GM12878 (cell line): ENCODE measurements at places on chromosomes 5 and 9.

DNA sequence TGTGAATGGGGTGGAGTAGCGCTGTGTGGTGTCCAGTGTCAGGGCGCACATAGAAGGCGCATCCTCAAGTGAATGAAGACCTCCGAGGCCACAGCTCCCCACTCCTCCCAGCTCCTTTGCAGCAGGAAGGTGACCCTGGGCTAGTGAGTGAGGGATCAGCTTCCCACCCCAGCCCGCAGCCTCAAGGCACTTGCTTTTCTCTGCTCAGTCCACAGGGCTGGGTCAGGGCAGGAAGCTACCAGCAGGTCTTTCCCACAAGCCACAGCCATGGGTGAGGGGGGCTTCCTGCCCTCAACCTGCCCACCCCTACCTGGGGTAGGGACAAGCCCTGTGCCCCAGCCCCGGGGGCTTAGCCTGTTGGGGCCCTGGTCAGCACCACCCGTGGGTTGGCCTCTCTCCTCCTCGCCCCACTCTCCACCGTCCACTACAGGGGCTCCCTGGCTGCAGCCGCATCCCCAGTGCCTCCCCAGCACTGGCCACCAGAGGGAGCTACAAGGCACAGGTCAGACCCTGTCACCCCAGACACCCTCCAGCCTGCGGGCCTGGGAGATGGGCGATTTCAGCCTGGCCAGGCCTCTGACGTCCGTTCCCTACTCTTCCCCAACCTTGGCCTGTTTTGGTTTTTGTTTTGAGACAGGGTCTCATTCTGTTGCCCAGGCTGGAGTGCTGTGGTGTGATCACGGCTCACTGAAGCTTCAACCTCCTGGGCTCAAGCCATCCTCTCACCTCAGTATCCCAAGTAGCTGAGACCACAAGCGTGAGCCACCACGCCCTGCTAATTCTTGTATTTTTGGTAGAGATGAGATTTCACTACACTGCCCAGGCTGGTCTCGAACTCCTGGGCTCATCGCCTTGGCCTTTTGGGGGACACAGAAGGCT is 1.3 kb upstream of the ABCA2 start:
- DNase-seq: no peak

GRCh38 chr9:3900673-3901318 is 375.0 kb upstream of the RFX3 start:
- no peak for DNase-seq

DNA sequence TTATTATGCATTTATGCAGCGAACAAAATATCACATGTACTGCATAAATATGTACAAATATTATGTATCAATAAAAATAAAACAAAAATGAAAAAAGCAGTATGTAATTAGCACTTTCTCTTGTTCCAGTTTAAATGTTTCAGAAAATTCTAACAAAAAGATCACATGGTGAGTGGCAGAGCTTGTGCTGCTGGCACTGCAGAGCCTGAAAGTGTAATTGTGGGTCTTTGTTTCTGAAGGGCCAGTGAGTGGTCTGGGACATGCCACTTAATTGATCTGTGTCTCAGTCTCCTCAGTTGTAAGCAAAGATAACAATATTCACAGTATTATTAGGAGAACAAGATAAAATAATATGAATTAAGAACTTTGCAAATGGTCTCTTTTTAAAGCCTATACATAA is 39.5 kb upstream of the RAI14 start:
- DNase-seq: no peak

GRCh38 chr5:55303238-55303690 is 4.2 kb downstream of the DHX29 start:
- DNase-seq: no peak

DNA sequence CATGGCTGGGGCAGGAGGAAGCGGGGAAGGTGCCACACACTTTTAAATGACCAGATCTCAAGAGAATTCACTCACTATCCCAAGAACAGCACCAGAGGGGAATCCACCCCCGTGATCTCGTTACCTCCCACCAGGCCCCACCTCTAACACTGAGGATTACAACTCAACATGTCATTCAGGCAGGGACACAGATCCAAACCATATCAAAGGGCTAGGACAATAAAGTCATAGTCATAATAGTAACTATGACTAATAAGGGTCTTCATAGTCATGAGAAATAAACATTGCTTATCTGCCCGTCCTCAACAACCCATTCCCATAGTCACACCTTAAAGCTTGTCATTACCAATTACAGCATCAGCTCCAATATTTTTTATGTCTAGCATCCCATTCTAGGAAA is 65.3 kb upstream of the SMC2 start:
- no peak for DNase-seq
